ENCODE measurements at places on chromosomes 13 and 19.

GRCh38 chr19:7263521-7263920 lies 30.7 kb downstream of the INSR start:
- no peak for DNase-seq

- DNase-seq, result no peak
These were observed 1.4 kb upstream of the RAB20 start for GRCh38 chr13:110562696-110563462.

DNA sequence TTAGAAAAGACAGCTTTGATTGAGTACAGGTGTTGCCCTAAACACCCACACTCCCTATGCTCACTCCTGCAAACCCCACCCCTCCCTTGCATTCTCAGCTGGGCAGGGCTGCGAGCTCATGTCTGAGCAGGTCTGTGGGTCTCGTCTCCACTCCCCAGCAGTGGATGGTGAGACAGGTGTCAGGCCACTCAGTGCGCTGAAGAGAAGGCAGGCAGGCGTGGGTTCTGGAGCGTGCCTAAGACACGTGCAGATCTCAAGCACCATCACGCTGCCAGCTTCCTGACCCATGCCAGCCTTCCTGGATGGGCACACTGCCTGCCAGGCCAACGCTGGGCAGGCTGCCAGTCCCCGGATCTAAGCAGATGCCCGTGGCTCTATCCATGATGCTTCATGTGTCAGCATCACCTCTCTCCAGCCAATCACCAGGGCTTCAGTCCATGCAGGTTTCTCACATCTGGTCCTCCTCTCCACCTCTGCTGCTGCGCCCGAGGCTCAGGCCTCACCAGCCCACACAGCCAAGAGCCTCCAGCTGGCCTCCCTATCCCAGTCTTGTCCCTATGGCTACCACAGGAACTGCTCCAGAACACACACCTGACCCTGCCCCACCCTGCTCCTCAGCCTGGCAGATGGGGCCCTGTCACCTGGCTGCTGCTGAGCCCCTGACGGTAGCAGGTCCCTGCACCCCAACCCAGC lies 42.6 kb downstream of the EPS15L1 start:
- DNase-seq, result no peak

GRCh38 chr13:48723168-48723567 lies 69.4 kb downstream of the CYSLTR2 start:
- no peak for DNase-seq

GRCh38 chr13:107835339-107836018 lies 379.9 kb downstream of the LIG4 start:
- no peak for DNase-seq

GRCh38 chr19:53192771-53193534 lies at the start of gene ZNF665:
ZNF665 (minus strand) TSS chr19:53193358; CDS start chr19:53182898, 10,460 bp downstream.
- DNase-seq, result peak; percentile 84

GRCh38 chr13:76512721-76513145 lies 373.5 kb downstream of the KCTD12 start:
- DNase-seq, result no peak

DNA sequence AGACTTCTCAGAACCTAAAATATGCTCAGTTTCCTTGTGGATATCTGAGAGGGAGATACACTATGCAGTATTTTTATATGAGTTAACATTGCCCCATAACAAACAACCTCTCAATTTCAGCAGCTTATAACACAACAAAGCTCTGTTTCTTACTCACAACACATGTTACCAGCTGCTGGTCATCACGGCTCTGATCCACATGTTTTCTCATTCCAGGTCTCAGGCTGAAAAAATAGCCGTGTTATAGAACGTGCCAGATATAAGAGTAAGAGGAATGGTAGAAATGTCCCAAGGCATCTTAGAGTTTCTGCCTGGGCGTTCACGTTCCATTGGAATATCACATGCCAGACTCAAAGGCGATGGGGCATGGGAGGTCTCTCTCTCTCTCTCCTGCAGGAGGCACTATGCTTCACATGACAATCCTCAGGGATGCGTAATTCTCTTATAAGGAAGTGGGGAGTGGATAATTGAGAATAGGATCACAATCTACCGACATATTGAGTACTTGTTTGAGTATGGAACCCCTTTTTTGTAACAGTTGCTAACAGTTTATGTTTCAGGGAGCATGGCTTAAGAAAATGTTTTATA lies 246.6 kb downstream of the NHLRC3 start:
- no peak for DNase-seq

GRCh38 chr13:98055623-98056022 lies 87.3 kb upstream of the FARP1 start:
- DNase-seq, result no peak

GRCh38 chr13:75325711-75326110 lies 156.3 kb downstream of the TBC1D4 start:
- peak; percentile 19 for DNase-seq

DNA sequence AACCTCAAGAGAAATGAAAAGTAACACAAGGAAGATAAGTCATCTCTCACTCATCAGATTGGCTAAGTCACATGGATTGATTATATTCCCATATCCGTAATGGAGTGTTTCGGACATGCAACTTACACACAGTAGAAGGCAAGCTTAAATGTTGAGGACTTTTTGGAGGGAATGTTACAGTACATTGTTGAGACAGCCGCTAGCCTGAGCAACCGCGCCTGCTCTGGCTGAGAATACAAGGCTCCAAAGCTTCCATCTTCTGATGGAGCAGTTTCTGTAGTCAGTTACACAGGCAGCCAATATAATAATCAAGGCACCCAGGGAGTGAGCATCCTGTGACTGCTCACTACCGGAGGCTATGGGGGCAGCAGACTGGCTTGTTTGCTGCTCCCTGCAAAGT lies 1.0 kb upstream of the CRYL1 start:
- DNase-seq, result no peak

GRCh38 chr19:33186431-33187182 lies 7.5 kb upstream of the LRP3 start:
- no peak for DNase-seq

- no peak for DNase-seq
These were observed 179.8 kb downstream of the COG6 start for GRCh38 chr13:39835253-39835652.

DNA sequence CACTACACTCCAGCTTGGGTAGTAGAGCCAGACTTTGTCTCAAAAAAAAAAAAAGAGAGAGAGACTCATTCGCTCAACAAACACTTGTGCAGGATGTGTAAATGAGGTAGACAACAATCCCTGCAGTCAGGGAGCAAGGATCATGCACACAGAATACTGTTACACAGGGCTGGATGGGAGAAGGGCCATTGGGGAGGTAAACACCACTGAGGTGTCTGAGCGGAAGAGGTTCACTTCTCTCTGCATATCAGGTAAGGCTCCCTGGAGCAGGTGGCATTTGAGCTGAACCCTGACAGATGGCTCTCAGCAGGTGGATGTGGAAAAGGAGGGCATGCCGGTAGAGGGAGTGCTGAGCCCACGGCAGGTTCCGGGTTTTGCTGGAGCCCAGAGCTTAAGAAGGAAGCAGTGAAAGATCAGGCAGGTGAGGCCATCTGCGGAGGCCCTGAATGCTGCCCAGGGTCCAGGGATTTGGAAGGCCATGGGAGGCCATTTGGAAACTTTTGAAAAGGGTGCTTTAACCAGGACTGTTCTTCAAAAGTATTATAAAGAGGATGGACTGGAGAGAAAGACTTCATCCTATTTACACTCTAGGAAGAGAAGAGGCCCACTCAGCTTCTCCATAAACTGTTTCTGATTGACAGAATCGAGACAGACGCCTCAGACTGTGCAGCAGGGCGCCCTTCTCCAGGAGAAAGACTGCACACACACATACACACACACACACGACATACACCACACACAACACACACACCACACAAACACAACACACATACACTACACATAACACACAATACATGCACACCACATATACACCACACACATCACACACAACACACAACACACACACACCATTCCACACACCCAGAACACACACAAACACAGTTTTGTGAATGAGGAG lies 199.4 kb downstream of the USP12 start:
- peak; percentile 14 for DNase-seq

- no peak for DNase-seq
These were observed 64.3 kb downstream of the SPRY2 start for GRCh38 chr13:80276371-80277289.

- DNase-seq, result no peak
These were observed 122.5 kb upstream of the MCF2L start for GRCh38 chr13:112846411-112847115.

- no peak for DNase-seq
These were observed 466.3 kb downstream of the PCDH17 start for GRCh38 chr13:58097831-58098230.

- DNase-seq, result no peak
These were observed 48.3 kb upstream of the TEX29 start for GRCh38 chr13:111272117-111272516.

DNA sequence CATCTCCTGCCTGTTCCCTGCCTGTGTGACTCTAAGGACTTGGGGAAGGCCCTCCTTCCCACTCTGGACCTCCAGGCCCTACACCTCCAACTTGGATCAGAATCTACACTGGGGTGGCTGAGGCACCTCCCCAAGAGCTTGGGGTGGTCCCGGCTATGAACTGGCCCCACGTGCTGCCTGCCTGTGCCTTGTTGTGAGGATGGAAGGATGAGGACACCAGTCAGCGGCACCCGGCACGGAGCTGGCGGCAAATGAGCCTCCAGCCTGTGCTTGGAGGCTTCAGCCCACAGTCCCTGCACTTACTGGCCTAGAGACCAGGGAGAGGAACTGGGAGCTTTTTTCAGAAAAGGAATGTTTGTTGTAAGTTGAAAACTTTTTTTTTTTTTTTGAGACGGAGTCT lies 8.5 kb downstream of the AKAP8 start:
- DNase-seq, result no peak

DNA sequence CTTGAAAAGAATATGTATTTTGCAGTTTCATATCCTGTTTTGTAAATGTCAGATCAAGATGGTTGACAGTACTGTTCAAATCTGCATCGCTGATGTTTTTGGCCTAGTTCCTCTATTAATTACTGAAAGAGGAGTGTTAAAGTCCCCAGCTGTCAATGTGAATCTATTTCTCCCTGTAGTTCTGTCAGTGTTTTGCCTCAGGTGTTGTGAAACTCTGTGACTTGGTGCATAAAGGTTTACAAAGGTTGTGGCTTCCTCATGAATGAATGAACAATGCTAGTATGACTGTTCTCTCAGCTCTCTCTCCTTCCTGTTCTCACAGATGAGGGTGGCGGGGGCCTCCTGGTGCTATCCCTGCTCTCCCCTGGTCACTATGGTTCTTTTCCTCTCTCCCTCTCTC lies 142.4 kb downstream of the MYCBP2 start:
- DNase-seq, result peak; percentile 1
